ENCODE measurements at places on chromosomes 12 and 14. TPM values are rescaled to one million over a fixed set of nuclear protein-coding genes. Genes with fewer than 3 reads are reported as not detected.

- DNase-seq, result peak; percentile 21
- no peaks in the 10 kb centered on the region for H3K36me3 ChIP-seq
- H3K4me3 ChIP-seq, result no peak overlapping the region
- no peaks in the 10 kb centered on the region for H3K27me3 ChIP-seq
Observed at GRCh38 chr12:102435827-102436436, 44.4 kb downstream of the IGF1 start.

DNA sequence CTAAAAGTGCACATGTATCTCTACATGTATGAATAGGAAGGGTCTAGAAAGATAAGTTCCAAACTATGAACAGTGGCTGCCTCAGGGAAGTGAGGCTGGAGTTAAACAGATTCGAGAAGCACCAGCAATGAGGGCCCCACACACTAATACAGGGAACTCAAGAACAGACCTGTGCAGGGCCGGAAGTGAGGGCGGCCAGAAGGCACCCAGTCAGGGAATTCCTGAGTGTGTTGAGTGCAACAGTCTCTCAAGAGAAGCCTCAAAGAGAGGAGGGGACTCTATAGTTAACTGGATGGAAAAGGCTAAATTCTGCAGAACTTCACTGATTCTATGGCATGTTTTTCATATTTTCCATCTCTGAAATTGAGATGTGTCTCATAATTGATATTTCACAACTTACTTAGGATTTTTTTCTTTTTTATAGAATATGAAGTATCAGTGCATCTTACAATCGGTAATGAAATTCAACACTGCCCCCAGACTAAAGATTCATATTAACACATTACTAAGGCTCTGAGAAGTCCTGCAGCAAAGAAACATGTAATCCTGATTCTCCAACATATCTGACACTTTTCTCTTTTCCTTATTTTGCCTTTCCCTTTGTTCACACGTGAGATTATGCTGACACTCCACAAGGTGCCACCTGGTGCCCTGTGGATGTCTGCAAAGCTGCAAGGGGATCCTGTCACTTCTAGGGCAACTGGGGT, 61.3 kb downstream of the CHGA start:
- H3K36me3 ChIP-seq, result no peaks in the 10 kb centered on the region
- no peak overlapping the region for H3K4me3 ChIP-seq

The KERA gene
- total RNA-seq, result not detected

- H3K36me3 ChIP-seq, result no peaks in the 10 kb centered on the region
- H3K4me1 ChIP-seq, result peaks cover 2% of the 10 kb centered on the region
- no peak for DNase-seq
- no peak overlapping the region for H3K4me3 ChIP-seq
- H3K27me3 ChIP-seq, result no peaks in the 10 kb centered on the region
- no peak overlapping the region for H3K27ac ChIP-seq
Observed at GRCh38 chr14:61578745-61579144, 116.6 kb upstream of the HIF1A start.

GRCh38 chr12:57549909-57550640, at the start of gene KIF5A:
Gene KIF5A, plus strand, starts transcription at chr12:57550044. Its CDS starts 228 bp downstream, at chr12:57550272.
- no peak within 1 kb of the TSS for H3K27ac ChIP-seq
- peaks cover 5% of the 10 kb centered on the region for H3K4me1 ChIP-seq
- DNase-seq, result no peak
- H3K36me3 ChIP-seq, result no peaks in the 10 kb centered on the region
- peak within 1 kb of the TSS; percentile 5 for H3K4me3 ChIP-seq

DNA sequence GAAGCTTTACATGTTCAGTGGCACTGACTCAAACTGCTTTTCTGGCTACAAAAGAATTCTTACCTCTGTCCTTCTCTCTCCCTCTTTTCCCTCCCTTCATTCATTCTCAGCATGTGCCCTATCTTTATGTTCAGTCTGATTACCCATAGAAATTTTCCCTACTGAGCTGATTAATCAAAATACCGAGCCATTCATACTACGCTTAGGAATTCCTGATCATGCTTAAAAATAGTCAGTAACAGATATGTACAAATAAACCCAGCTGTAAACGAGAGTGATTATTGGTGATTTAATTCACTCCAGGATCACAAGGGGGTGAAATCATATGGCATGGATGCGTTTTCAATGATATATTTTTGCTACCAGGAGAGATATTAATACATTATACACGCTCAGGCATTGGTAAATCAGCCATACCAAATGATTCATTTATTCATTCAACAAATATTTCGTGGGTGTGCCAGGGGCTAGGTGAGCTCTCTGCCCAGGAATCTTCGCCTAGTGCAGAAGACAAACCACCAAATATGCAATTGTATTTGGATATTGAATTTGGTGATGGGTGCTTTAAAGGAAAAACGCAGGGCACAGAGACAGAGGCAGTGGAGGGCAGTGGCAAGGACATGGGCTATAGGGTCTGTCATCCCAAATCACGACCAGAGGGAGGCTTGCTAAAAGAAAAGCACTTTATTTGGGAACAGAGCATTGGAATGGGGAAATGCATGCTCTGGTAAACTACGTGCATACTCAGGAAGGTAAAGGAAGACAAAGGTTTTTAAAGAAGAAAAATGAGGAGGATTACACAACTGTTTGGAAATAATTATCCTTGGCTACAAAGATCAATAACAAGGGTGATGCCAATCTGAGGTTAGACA, 13.9 kb upstream of the VRK1 start:
- H3K27ac ChIP-seq, result no peak overlapping the region
- peaks cover 3% of the 10 kb centered on the region for H3K27me3 ChIP-seq
- no peak overlapping the region for H3K4me3 ChIP-seq
- no peaks in the 10 kb centered on the region for H3K4me1 ChIP-seq
- no peaks in the 10 kb centered on the region for H3K36me3 ChIP-seq
- DNase-seq, result no peak

The SYNE2 gene
- 75.2 TPM for total RNA-seq

DNA sequence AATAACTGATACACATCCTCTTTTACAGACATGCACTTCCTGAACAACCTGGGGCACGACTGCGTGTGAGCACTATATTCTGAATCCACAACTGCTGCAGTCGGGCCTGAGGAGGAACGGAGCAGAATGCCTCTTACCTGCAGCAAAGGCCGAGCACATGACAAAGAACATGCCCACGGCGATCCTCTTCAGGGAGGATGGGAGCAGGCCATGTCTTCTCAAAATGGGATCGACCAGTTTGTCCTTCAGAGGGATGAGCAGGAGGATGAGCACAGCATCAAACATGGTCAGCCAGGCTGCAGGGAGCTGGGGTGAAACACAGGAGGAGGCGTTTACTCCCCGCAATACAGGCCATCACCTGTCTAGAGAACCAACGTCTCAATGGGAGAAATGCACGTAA, 15.1 kb downstream of the SLC15A4 start:
- peaks cover 22% of the 10 kb centered on the region for H3K36me3 ChIP-seq
- H3K4me1 ChIP-seq, result peaks cover 12% of the 10 kb centered on the region
- no peaks in the 10 kb centered on the region for H3K27me3 ChIP-seq
- no peak overlapping the region for H3K4me3 ChIP-seq
- DNase-seq, result no peak

DNA sequence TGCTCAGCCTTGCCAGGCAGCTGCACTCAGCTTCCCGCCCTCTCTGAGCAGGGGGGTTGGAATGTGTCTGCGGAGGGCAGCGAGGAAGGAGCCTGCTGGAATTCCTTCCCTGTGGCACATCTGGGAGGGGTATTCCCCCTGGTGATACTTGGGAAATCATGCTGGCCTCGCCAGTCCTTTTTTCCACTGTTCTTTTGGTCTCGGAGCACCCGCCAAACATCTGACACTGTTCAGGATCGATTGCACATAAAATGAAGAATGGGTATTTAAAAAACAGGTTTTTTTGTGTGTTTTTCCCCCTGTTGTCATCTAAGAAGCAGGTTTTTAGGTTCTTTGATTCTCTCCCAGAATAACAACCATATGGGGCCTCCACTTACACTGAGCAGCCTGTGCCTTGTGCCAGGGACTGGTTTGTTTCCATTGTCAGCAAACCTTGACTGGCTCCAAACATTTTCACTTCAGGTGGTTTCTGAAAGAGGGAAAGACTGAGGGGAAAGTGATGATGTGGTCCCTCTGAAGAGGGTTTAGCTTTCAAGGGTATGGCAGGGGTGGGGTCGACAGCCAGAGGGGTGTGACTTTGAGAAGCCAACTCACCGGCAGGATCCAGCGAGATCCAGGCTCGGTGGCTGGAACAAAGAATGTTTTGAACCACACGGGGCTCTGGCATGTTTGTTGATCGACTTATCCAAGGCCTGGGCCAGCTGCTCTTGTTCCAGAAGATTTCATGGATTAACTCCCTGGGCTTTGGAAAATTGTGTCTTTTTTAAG, 215.1 kb downstream of the CACNA1C start:
- no peaks in the 10 kb centered on the region for H3K4me1 ChIP-seq
- H3K36me3 ChIP-seq, result no peaks in the 10 kb centered on the region
- H3K27ac ChIP-seq, result no peak overlapping the region
- no peak overlapping the region for H3K4me3 ChIP-seq
- no peaks in the 10 kb centered on the region for H3K27me3 ChIP-seq
- DNase-seq, result no peak

The NYNRIN gene
- 5.0 TPM for total RNA-seq

The USP44 gene
- 2.4 TPM for total RNA-seq

- DNase-seq, result no peak
- no peaks in the 10 kb centered on the region for H3K36me3 ChIP-seq
- H3K4me3 ChIP-seq, result no peak overlapping the region
- H3K27me3 ChIP-seq, result no peaks in the 10 kb centered on the region
- H3K27ac ChIP-seq, result no peak overlapping the region
- no peaks in the 10 kb centered on the region for H3K4me1 ChIP-seq
Observed at GRCh38 chr12:91264178-91264577, 81.6 kb upstream of the DCN start.

DNA sequence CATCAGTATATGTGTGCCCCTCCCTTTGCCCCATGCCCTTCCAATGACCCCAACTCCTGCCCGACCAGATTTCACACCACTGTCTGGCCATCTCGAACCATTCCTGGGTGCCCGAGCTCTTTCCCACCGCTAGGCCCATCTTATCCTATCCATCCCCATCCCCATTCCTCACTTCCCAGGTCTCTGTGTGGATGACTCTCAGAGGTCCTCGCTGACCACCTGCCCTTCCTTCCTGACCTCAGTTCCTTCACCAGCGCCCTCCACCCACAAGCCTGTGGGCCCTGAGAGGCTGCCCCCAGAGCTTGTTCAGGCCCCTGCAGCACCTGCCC, 49.1 kb downstream of the CYP46A1 start:
- H3K27ac ChIP-seq, result no peak overlapping the region
- no peaks in the 10 kb centered on the region for H3K36me3 ChIP-seq
- H3K4me1 ChIP-seq, result peaks cover 14% of the 10 kb centered on the region
- H3K27me3 ChIP-seq, result no peaks in the 10 kb centered on the region
- no peak for DNase-seq

GRCh38 chr12:79911889-79912656, 22.8 kb downstream of the PPP1R12A start:
- no peak overlapping the region for H3K27ac ChIP-seq
- DNase-seq, result no peak
- peaks cover 22% of the 10 kb centered on the region for H3K4me1 ChIP-seq
- H3K4me3 ChIP-seq, result no peak overlapping the region
- no peaks in the 10 kb centered on the region for H3K27me3 ChIP-seq
- H3K36me3 ChIP-seq, result no peaks in the 10 kb centered on the region

The TAS2R42 gene
- not detected for total RNA-seq

The TMEM119 gene
- 18.8 TPM for total RNA-seq

- no peaks in the 10 kb centered on the region for H3K27me3 ChIP-seq
- H3K4me1 ChIP-seq, result no peaks in the 10 kb centered on the region
- no peak overlapping the region for H3K27ac ChIP-seq
- no peaks in the 10 kb centered on the region for H3K36me3 ChIP-seq
Observed at GRCh38 chr12:72647139-72647538, 375.0 kb downstream of the TRHDE start.

The CCDC38 gene
- total RNA-seq, result not detected

The TGFB3 gene
- 37.5 TPM for total RNA-seq

GRCh38 chr14:95597784-95598211, 62.9 kb downstream of the GLRX5 start:
- H3K4me1 ChIP-seq, result no peaks in the 10 kb centered on the region
- H3K27me3 ChIP-seq, result no peaks in the 10 kb centered on the region
- H3K27ac ChIP-seq, result no peak overlapping the region
- no peaks in the 10 kb centered on the region for H3K36me3 ChIP-seq
- DNase-seq, result no peak
- H3K4me3 ChIP-seq, result no peak overlapping the region

The KRT2 gene
- not detected for total RNA-seq

- no peaks in the 10 kb centered on the region for H3K4me1 ChIP-seq
- no peaks in the 10 kb centered on the region for H3K36me3 ChIP-seq
- H3K4me3 ChIP-seq, result no peak overlapping the region
- H3K27me3 ChIP-seq, result no peaks in the 10 kb centered on the region
Observed at GRCh38 chr12:29187756-29188155, 38.7 kb downstream of the FAR2 start.

DNA sequence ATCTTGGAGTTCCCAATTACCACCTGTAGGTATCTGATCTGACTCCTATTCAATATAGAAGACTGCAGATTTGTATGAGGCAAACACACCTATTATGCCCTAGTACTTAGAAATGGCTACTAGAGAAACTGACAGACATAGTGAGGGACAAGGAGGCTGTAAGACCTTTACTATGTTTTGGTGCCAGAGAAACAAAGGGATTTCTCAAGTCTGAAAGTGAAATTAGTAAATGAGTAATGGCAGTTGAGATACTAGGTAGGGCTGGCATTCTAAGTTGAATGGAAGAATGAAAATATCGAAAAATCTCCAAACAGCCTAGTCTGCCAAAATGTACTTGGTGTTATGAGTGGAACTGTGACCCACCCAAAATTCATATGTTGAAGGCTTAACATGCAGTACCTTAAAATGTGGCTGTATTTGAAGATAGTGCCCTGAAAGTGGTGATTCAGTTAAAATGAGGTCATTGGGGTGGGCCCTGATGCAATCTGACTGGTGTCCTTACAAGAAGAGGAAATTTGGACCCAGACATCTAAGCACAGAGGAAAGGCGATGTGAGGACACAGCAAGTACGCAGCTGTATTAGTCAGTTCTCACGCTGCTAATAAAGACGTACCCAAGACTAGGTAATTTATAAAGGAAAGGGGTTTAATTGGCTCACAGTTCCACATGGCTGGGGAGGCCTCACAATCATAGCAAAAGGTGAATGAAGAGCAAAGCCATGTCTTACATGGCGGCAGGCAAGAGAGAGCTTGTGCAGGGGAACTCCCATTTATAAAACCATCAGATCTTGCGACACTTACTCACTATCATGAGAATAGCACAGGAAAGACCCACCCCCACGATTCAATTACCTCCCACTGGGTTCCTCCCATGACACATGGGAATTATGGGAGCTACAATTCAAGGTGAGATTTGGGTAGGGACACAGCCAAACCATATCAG, 127.0 kb downstream of the APAF1 start:
- no peak for DNase-seq
- no peaks in the 10 kb centered on the region for H3K36me3 ChIP-seq
- H3K27me3 ChIP-seq, result no peaks in the 10 kb centered on the region
- no peak overlapping the region for H3K27ac ChIP-seq

DNA sequence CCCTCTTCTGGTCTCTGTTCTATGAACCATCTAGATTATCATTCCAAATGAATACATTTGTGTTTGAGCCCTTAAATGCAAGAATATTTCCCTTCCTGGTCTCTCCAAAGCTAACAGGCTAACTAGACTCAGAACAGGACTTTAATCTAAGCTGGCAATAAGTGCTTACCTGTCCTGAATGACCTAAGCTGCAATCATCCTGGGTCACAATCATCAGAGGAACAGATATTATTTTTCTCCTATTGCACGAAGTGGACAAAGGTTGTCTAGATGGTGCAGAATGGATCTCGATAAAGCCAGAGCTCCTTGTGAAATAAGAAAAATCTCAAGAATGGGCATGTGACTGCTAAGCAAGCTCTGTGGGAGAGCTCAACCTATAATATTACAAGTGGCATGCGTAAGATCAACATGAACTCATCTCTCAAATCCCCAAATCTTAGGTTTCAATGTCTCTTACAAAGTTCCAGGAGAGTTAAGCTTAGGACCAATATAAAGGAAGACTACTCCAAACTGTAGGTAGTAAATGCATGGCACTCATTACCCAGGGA, 10.6 kb upstream of the NUMB start:
- no peak overlapping the region for H3K4me3 ChIP-seq
- peaks cover 5% of the 10 kb centered on the region for H3K4me1 ChIP-seq
- DNase-seq, result no peak
- H3K27me3 ChIP-seq, result no peaks in the 10 kb centered on the region

The BEGAIN gene
- total RNA-seq, result 9.1 TPM

All from pancreas (tissue), 10 donors.